SHP77 treated with DMSO at 0.1 percent for 48 hours (cell line): ENCODE measurements at places on chromosomes 7 and 10.

DNA sequence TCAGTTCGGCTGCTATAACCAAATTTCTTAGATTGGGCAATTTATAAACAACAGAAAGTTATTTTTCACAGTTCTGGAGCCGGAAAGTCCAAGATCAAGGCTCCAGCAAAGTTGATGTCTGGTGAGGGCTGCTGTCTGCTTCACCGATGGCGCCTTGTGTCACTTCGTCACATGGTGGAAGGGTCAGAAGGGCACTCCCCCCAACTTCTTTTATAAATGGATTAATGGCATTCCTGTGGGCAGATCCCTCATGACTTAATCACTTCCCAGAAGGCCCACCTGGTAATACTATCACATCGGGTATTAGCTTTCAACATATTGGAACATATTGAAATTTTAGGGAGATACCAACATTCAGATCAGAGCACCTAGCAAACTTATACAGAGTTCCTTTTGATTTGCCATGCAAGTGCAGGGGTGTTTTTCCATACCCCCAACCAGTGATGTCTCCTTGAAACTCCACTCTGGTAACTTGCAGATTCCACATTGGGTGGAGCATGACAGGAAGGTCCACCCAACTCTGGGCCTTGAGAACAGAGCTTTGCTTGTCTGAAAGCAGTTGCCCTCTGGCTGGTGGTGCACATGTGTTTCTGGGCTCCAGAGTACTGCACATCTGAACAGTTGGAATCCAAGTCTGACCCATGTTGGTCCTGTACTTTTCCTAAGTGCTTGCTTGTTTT, 85.1 kb upstream of the KMT2E start:
- DNase-seq, result no peak

GRCh38 chr7:71459132-71459531, 327.2 kb downstream of the GALNT17 start:
- DNase-seq, result no peak

GRCh38 chr7:38600741-38601140, 30.4 kb downstream of the AMPH start:
- DNase-seq, result no peak

- DNase-seq, result no peak
Observed at GRCh38 chr10:95579835-95580535, 18.8 kb upstream of the SORBS1 start.

GRCh38 chr10:16770670-16771069, 46.6 kb downstream of the RSU1 start:
- no peak for DNase-seq

DNA sequence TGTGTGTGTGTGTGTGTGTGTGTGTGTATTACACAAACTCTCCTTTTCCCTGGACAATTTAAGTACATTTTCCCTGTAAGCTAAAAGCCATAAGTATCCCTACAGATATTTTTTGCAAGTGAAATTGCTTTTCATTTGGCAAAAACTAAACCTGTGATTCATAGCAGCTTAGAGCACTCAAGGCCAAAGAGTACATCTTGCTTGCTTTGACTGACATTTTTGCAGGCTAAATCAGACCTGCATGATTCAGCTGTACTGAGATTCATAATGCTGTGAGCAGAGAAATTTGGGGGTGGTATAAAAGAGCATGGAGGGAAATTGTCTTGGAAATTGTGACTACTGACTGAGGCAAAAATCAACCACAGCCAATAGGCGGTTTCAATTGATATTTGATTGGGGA, 500.4 kb downstream of the GFRA1 start:
- no peak for DNase-seq

GRCh38 chr10:59047180-59047579, 129.3 kb upstream of the PHYHIPL start:
- peak; percentile 7 for DNase-seq

DNA sequence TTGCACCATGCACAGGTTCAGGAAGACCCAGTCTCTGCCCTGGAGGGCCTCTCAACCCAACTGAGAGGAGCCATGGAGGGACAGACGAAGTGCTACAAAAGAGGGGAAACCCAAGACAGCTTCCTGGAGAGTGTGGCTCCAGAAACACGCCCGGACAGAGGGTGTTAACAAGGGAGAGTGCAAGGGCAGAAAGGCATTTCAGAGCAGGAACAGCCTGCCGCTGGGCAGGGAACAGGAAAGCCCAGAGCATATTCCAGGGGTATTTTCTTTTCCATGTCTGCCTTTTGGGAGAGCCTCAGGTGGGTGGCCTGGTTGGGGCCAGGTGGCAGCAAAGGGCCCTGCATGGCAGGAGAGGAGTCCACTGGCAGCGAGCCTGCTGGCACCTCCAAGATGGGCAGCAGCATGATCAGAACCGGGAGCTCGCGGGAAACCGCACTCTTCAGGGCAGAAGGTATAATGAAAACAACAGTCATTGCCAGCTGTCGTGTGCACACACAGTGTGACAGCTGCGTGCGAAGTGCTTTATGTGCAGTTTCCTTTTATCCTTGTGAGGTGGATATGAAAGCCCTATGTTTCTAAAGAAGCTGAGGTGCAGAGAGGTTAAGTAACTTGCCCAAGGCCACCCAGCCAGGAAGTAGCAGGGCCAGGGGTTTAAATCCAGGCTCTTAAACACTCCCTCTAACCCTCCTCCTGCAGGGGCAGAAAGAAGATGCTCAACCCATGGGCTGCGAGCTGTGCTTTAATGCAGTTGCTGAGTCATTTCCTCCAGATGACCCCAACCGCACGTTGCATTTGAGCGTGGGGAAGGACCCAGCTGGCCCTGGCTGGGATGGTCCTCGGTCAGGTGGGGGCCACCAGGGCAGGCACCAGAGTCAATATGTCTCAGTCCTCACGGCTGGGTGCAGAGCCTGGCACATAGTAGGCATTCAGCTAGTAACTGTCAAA, 128.6 kb downstream of the OAT start:
- peak; percentile 73 for DNase-seq

DNA sequence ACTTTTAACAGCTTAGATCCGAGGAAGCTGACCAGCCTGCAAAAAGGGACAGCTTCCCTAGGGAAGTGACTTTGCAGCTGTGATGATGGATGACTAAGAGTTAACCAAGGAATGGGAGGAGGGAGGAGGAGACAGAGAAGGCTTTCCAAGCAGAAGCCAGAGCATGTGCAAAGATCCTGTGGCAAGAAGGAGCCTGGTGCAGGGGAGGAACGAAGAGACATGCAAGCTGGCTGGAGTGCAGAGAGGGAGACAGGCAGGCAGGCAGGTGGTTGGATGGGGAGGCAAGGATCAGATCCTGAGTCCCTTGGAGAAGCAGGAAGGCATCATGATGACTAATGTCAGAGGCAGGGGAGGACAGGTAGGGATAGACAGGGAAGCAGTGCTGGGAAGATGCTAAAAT, 148.8 kb downstream of the PFKFB3 start:
- DNase-seq, result no peak

- no peak for DNase-seq
Observed at GRCh38 chr10:27568196-27569175, 64.4 kb downstream of the RAB18 start.

DNA sequence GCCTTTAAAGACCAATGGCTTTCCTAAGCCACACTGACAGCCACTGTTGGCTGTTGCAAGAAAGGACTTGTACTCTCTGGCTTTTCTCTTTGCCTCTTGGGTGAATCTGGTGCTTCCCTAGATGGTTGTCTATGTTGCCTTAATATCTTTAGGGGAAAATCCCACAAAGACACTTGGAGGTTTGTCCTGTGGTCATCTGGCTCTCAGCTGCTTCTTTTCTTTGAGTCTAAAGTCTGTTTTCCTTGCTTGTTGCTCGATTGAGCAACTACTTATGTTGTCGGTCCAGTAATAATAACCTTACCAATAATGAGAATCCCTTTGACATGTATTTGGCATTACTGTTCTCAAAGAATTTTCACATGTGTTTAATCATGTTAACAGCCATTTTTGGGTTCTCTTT, 537.6 kb downstream of the LRMDA start:
- DNase-seq, result no peak

GRCh38 chr10:60041489-60042133, 135.3 kb upstream of the CCDC6 start:
- no peak for DNase-seq

DNA sequence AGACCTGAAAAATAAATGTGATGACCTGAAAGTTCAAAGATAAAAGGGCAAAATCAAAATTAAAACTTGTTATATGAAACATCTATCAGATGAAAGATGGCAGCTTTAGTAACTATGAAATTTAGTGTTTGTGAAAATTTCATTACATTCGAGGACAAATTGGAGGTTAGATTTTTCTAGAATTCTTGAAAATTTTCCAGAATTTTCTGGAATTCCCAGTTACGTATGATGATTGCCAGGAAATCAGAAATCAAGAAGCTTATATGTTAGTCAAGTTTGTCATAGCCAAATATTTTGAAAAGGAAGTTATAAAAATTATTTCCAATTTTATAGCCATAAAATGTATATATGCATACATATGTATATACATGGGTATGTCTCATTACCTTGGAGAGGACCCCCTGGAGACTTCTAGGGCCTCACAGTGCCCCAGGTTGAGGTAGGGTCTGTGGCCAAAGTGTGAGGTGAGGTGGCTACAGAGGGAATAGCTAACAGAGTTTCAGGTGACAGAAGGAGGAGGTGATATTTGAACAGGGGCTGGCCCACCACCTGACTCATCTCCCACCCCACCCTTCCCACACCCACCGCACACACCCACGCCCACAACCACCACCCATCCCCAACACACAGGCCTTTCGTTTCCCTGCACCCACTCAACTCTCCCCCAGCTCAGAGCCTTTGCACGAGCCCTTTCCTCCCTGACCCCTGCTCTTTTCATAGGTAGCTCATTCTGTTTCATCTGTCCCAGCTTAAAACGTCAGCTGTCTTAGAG, 21.5 kb downstream of the C10orf105 start:
- DNase-seq, result no peak

DNA sequence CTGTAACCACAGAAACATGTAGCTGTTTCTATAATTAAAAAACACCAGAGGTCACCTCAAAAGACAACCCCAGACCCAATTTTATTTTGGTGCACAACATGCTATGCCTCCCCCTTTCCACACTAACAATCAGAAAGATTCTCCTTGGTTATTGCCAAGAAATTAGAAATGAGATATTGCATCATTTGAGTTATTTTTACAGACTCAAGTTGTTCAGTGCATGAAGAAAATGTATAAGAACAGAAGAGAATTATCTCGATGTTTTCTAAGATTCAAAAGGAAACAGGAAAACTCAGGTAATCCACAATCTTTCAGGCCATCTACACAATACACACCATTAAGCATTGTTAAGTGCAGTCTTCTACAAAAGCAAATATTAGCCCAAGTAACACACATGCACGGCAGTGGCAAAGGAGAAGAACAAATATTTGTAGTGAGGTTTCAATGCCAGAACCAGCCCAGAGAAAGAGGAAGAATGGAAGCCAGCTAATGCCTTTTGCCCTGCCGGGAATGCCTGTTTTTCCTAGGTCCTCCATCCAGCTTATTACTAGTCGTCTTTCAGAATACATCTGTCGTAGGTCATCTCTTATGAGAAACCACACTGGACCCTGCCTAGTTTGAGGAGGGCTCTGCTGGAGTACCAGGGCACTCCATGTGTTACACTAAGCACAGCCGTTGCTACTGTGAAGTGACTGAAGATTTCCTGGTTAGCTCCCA, 67.6 kb upstream of the C1GALT1 start:
- DNase-seq, result peak; percentile 80

GRCh38 chr10:12782537-12782936, 219.0 kb downstream of the CCDC3 start:
- peak; percentile 26 for DNase-seq

DNA sequence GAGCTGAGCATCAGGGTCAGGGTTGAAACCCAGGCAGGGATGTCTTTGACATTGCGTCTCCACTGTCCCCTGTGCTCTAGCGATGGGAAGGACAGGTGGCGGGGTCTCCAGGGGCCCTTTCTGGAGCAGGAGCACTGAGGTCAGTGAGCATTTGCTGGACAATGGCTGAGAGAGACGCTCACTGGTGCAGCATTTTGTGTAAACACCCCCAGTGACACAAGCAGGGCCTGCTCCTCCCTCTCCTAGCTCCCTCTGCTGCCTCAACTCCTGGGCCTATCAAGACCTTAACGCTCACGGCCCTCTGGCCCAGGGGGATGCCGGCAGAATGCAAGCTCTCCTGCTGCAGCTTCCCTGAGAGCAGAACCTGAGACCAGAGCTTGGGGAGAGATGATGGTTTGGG, 17.4 kb upstream of the INMT start:
- DNase-seq, result no peak

- no peak for DNase-seq
Observed at GRCh38 chr10:123621916-123622315, 44.2 kb upstream of the GPR26 start.
